ENCODE measurements at places on chromosomes 7 and 10.

DNA sequence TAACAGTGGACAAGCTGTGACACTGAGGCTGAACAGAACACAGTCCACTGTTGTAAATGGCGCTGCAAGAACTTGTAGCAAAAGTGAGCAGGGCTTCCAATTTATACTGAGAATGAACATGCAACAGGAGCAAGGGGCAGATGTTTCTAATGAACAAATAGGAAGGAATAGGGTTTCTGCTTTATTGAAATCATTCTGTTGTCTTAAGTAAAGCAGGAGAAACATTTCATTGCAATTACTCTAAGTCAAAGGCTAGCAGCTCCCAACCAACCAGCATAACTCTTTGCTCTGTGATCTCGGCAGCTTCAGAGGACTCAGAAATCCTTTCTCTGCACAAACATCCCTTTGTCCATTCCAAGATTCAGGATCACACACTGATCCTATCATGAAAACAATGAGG is 236.2 kb upstream of the PRSS58 start:
- no peak for DNase-seq

GRCh38 chr7:75914169-75914654 is 743 bp upstream of the POR start:
- no peak for DNase-seq

GRCh38 chr10:123655751-123656150 is 10.4 kb upstream of the GPR26 start:
- no peak for DNase-seq

- DNase-seq, result no peak
Observed at GRCh38 chr10:102131286-102132170, 1.3 kb upstream of the PPRC1 start.

DNA sequence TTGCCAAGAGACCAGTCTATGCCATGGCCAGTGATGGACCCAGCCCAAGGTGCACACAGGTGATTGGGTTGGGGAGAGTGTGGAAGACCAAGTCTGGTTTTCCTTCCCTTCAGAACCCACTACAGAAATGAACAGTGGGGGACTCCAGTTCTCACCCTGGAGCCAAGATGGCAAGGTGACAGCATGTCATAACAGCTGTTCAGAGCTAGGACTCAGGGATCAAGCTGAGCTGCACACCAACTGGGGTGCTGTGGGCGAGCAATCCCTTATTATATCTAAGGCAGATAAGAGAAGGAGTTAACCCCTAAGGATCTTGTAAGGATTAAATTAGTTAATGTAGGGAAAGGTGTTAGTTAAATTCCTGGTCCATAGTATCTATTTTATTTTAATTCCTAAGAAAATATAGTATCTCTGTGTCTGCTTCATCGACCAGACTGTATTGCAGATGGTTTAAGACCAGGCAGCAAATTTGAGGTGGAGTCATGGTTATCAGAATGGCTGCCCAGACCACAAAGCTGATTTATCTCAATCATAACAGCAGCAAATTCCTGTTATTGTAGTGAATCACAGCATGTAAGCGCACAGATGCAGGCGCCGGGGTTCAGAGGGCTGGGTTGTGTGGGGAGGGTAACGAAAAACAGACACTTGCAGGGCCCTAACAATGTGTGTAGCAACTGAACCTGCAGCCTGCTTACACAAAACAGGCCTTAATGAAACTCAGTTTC is 208.7 kb upstream of the ZNF32 start:
- DNase-seq, result no peak

GRCh38 chr7:153432063-153432462 is 620.1 kb upstream of the DPP6 start:
- DNase-seq, result no peak

- DNase-seq, result no peak
Observed at GRCh38 chr7:55778631-55779030, 83.9 kb downstream of the SEPTIN14 start.

GRCh38 chr7:21417647-21418046 is 10.2 kb upstream of the SP4 start:
- DNase-seq, result no peak
